ENCODE measurements at places on chromosomes 6 and 20. TPM values are rescaled to one million over a fixed set of nuclear protein-coding genes. Genes with fewer than 3 reads are reported as not detected.

C2 gene
- total RNA-seq = 0.24 TPM

GRCh38 chr20:51097351-51098120 is 74.6 kb upstream of the KCNG1 start:
- no peak overlapping the region for H3K4me3 ChIP-seq
- DNase-seq = no peak
- H3K4me1 ChIP-seq = peaks cover 6% of the 10 kb centered on the region
- H3K27me3 ChIP-seq = peaks cover 49% of the 10 kb centered on the region

- no peaks in the 10 kb centered on the region for H3K36me3 ChIP-seq
- H3K27ac ChIP-seq = no peak overlapping the region
- H3K27me3 ChIP-seq = no peaks in the 10 kb centered on the region
These were observed 188.8 kb downstream of the EDN1 start for GRCh38 chr6:12478921-12479320.

TREM1 gene
- not detected for total RNA-seq

GSTA4 gene
- 14.3 TPM for total RNA-seq

DNA sequence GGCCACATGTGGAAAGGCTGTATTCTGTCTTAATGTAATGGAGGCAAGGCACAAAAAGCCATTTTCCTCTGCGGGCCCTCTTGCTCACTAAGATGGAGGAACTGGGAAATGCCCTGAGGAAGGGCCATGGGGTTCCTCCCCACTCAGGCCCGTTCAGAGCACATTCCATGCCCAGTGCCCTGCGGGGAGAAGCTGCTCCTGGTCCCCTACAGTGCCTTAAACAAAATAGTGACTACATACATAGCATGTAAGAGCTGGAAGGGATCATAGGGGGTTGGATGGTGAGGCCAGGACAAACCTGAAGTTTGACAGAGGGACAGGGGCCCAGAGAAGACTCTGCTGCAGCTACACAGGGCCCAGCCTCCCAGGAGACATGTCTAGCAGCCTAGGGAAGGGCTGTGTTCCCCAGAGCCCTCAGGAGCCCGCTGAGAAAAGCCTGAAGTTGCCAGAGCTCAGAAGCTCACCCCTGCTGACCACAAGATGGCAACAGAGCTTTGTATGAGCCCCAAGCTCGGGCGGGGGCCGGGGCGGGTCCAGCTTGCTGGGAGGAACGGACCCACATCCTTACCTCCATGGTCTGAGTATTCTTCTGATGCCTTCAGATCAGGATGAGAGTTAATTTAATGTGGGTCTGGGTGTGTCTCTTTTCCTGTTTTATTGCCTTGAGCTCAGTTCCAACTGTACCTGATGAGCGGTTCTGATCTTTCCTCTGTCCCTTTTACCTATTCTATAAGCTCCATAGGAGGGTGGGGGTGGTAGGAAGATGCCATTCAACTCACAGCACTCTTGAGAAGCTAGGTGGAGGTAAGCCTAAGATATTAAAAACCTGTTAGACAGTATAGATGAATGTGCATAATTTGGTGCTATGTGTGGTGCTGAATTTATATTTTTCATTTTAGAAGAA is 242.9 kb downstream of the CDC5L start:
- peaks cover 12% of the 10 kb centered on the region for H3K4me1 ChIP-seq
- no peak overlapping the region for H3K4me3 ChIP-seq
- H3K36me3 ChIP-seq = no peaks in the 10 kb centered on the region

- H3K4me3 ChIP-seq = no peak overlapping the region
- H3K4me1 ChIP-seq = no peaks in the 10 kb centered on the region
- no peaks in the 10 kb centered on the region for H3K36me3 ChIP-seq
- no peak for DNase-seq
These were observed 126.2 kb upstream of the EXOC2 start for GRCh38 chr6:819122-819521.

DNA sequence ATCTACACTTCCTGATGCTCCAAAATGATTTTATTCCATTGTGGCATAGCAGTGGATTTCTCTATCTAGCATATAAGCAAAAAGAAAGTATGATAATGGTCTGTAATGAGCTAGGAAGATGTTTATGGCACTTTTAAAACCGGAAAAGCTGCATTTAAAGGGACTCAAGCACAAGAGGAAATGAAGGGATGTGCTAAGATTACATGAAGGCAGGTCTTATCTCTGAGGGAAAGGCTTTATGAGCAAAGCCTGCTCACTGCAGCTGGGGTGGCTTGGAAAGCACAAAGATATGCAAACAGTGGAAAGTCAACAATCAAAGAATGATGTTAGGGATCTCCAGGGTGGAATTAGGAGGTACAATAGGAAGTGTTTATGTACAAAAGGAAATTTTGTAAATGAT is 138.2 kb downstream of the TENT5A start:
- peaks cover 33% of the 10 kb centered on the region for H3K4me1 ChIP-seq
- peak overlapping the region; percentile 53 for H3K4me3 ChIP-seq
- DNase-seq = peak; percentile 20
- no peaks in the 10 kb centered on the region for H3K36me3 ChIP-seq

MAS1L gene
- total RNA-seq = not detected

GRCh38 chr20:41143354-41143753 is 6.0 kb downstream of the PLCG1 start:
- H3K36me3 ChIP-seq = no peaks in the 10 kb centered on the region
- no peak overlapping the region for H3K4me3 ChIP-seq
- peaks cover 60% of the 10 kb centered on the region for H3K4me1 ChIP-seq
- no peak for DNase-seq

GRCh38 chr6:24100024-24100769 is 25.8 kb upstream of the NRSN1 start:
- H3K27me3 ChIP-seq = no peaks in the 10 kb centered on the region
- no peaks in the 10 kb centered on the region for H3K4me1 ChIP-seq
- H3K4me3 ChIP-seq = no peak overlapping the region
- no peak overlapping the region for H3K27ac ChIP-seq
- H3K36me3 ChIP-seq = no peaks in the 10 kb centered on the region

Measured in HFFc6 (cell line).